Muscle of back (tissue), 13 donors: ENCODE measurements at places on chromosomes 12 and 14.
A peak's percentile ranks its signal among the peaks of the same experiment; 100 is the strongest.

- DNase-seq = peak; percentile 69
Measured at GRCh38 chr14:51780006-51780692, 80.3 kb upstream of the GNG2 start.

DNA sequence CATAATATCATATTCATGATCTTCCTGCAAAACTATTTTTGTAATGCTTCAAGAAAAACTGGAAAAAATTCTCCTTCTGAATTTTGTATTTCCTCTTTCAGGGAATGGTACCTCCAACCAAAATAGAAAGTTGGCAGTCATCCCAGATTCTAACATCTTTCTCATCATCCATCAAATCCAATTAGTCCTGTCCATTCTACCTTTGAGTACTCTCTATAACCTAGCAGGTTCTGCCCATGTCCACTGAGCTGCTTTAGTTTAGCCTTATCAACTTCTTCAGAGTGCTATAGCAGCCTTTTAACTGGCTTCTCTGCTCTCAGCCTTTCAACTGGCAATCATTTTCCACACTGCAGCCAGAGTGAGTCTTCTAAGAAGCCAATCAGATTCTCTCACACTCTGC, 236.2 kb downstream of the AKAP6 start:
- peak; percentile 39 for DNase-seq

DNA sequence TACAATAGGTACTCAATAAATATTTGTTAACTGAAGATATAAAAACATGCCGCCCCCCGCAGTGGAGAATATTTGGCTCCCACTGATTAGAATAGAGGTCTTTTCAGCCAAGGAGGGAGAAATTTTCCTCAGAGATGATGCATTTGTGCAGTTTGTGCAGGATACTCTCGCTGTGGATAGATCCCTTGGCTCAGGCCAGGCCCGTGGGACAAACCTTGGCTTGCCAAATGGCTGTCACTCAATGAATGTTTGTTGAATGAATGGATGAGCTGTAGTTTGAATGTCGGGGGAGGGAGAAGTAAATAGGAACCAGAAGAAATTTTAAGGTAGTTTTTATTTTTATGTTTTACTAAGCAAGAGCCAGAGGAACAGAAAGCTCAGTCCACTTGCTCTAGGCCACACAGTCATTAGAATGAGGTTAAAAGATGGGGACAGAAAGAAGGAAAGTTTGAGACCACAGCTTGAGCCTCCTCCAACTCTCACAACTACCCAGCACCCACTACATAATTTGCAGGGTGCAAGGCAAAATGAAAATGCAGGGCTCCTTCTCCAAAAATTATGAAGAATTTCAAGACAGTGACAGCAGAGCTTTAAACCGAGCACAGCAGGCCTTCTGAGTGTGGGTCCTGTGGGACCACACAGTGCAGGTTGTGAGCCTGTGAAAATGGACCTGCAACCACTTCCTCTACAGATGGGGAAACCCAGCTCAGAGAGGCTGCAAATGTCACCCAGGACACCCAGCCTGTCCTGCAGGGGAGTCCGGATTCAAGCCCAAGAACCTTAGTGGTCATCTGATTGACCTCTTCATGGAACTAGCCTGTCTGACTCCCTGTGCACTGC, 51.4 kb downstream of the WSCD2 start:
- no peak for DNase-seq

DNA sequence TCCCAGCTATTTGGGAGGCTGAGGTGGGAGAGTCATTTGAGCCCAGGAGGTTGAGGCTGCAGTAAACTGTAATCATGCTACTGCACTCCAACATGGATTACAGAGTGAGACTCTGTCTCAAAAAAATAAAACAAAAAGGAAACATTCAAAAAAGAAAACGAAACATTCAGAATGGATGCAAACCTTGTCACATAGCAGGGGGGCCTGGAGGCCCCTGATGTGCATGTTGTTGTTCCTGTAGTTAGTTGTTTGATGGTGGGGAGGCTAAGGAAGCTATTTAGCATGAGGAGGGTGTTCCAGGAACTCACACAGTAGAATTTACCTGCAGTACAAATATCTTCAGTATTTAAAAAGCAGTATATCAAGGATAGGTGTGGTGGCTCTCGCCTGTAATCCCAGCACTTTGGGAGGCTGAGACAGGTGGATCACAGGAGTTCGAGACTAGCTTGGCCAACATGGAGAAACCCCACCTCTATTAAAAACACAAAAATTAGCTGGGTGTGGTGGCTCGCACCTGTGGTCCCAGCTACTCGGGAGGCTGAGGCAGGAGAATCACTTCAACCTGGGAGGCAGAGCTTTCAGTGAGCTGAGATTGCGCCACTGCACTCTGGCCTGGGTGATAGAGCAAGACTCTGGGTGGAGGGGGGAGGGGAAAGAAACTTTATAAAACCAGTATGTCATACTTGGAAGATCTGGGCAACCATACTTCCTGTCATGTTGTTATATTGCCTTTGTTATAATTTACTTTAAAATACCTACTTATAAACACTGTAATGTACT, 17.6 kb upstream of the AEBP2 start:
- no peak for DNase-seq
